ENCODE measurements at places on chromosomes 16 and 17.
A peak's percentile ranks its signal among the peaks of the same experiment; 100 is the strongest.

DNA sequence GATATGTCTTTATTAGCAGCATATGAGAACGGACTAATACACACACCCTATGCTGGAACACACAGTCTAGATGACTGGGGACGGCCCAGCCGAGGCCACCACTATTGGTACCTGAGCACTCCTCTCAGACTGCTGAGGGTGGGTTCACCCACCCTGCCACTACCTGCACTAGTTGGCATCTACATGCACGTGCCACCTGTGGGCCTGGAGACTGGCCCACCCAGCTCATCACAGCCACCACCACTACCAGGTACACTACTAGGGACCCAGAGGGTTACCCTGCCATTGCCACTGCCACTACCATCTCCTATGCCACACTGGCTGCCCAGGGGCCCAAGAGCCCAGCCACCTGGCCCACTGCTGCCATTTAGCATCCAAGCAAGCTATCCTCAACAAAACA is 32.5 kb downstream of the MEAK7 start:
- no peak for DNase-seq

- no peak for DNase-seq
Observed at GRCh38 chr16:56637814-56638750, at the start of gene MT1A. Gene MT1A, plus strand, starts transcription at chr16:56638666. Its CDS starts 73 bp downstream, at chr16:56638739.

DNA sequence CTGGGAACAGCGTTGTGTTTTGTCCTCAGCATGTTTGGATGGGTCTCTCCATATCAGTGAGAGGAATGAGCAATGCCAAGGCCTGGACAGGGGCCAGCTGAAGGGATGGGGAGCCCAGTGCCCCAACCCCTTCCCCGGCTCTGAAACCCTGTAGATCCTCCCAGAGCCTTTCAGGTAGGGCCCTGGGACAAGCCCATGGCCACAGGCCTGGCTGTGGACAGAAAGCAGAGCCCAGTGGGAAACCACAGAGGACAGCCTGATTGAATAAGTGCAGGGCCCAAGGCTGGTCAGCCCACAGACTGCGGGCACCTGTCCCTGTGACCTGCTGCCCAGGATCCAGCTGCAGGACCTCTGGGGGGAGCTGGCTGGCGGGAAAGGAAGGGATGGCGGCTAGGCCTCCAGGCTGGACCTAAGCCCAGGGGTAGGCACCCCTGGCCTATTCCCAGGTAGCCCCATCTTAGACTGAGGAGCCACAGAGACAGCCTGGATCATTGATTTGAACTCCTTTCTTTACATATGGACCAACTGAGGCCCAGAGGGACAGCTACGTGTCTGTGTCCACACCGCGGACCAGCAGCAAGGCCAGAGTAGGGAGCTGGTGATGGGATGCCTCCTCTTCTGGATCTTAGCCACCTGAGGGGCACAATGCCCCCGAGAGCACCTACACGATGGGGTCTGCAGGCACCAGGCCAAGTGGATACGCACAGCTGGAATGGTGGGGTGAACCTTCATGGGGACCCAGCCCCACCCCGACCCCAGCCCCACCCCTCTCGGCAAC is 1.3 kb downstream of the CCDC102A start:
- DNase-seq: no peak

GRCh38 chr17:74671031-74671771 is 41.5 kb downstream of the CD300LF start:
- no peak for DNase-seq

DNA sequence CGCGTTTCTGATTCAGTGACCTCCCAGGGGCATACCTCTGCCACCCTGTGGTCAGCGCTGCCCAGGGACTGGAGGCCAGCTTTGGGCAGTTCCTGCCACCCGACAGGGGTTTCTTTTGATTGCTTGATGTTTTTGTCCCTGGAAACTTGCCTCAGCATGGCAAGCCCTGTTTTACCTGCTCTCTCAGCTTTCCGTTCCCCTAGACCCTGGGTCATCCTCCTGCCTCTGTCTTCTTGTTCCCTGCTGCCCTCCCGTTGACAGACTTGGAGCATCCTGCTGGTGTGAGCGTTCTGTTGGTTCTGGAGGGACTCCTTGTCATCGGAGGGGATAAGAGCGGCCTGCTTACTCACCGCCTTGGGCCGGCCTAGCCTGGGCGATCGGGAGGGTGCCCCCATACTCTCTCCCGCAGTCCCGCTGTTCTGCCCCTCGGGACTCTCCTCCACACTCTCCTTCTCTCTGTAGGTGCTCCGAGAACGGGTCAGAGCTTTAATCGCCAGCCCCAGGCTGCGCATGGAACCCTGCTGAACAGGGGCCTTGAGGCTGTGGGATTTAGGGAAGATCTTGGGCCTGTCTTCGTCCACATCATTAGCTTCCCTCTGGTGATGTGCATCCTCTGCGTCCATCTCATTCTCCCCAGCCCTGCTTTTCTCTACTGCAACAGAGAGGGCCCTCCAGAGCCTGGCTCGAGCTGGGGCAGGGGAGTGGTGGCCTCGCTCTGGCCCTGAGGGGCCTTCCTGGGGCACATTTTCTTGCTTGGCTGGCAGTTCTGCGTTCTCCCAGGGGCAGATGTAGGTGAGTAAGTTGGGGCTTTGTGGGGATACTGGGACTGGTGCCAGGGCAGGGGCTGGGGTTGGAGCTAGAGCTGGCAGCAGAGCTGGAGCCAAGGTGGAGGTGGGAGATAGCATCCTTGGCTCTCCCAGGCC is 13.7 kb downstream of the GPR179 start:
- DNase-seq: no peak

DNA sequence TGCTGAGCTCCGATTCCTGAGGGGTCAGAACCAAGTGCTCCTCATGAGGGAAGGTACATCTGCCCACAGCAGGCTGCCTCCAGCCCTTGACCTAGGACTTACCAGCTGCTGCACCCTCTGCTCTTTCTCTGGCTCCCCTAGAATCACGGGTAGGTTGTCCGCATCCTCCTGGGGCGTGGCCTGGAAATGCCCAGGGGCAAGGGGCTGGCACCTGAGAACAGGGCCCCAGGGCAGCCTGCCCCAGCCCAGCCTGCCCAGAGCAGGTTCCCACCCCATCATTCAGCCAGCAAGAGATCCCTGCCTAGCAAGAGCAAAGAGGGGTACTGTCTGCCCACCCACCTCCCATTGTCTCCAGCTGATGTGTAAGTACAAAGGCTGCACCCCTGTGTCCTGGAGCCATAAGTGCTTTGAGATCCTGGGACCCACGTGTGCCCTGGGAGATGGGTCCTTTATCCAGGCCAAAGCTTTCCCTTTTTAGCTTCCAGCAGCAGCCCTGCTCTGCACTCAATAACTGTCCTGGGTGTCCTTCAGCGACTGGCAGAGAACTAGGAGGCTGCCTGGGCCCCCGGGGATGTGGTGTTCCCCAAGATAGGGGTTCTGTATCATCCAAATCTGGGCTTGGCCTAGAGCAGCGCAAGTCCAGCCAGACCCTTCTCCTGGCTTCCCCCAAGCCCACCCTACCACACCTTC is 5.1 kb downstream of the TSPOAP1 start:
- no peak for DNase-seq

DNA sequence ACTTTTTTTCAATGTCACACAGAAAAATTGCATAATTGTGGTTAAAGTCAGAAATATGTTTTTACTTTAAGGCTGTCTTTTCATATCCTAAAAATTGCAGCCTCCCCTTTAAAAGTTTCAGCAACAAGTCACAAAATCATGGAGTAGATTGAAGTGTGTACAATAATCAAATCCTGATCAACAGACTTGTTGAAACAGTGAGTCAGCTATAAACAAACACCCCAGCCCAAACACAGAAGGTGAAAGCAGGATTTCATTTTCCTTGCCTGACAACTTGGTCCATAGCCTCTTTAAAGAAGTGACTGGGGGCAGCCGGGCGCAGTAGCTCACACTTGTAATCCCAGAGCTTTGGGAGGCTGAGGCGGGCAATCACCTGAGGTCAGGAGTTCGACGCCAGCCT is 59.9 kb downstream of the WNT3 start:
- no peak for DNase-seq

DNA sequence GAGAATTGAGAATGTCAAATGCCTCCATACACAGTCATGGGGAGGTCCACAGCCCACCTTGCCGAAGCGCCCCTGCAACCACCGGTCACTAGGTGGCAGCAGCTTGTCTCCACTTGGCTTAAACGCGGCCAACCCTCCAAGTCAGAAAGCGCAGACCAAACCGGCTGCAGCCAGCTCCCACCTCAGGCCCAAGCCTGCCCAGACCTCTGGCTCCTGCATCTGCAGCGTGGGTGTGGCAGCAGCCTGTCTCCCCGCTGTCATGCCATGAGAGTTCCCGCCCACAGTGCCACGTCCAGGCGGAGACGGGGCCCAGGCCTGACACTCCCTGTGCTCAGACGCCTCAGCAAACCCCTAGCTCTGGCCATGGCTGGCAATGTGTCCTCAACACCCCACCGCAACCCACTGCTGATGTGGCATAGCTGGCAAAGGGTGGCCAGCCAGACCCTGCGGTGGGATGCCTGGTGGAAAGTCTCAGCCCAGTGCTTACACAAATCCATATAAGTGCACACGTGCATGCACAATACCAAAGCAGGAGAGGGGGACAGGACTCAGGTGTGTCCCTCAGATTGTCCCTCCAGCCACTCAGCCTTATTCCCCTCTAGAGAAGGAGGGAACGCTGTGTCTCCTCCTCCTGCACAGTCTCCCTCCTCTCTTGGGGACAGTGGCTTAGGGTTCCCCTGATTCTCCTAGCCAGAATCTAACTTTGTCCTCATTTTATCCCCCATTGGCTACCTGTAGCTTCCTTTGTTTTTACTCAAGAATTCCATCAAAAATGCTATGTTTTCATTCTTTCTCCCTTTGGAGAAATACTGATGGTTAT is 10.9 kb downstream of the COPZ2 start:
- peak; percentile 88 for DNase-seq

DNA sequence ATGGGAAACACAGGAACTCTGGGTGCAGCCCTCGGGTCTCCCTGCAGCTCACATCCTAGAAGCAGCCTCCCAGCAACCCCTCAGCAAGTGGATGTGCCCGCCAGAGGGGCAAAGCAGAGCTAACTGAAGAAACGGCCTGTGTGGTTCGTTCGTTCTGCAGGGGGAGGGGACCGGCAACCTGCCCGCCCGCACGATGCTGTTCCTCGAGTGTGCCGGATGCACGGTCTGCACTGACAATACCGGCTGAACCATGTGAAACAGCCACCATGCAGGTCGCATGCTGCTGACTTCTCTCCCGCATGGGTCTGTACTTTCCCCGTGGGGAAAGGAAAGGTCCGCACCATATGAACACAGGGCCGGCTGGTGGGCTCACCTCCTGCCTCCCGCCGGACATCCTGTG is 25.3 kb upstream of the C16orf95 start:
- no peak for DNase-seq

DNA sequence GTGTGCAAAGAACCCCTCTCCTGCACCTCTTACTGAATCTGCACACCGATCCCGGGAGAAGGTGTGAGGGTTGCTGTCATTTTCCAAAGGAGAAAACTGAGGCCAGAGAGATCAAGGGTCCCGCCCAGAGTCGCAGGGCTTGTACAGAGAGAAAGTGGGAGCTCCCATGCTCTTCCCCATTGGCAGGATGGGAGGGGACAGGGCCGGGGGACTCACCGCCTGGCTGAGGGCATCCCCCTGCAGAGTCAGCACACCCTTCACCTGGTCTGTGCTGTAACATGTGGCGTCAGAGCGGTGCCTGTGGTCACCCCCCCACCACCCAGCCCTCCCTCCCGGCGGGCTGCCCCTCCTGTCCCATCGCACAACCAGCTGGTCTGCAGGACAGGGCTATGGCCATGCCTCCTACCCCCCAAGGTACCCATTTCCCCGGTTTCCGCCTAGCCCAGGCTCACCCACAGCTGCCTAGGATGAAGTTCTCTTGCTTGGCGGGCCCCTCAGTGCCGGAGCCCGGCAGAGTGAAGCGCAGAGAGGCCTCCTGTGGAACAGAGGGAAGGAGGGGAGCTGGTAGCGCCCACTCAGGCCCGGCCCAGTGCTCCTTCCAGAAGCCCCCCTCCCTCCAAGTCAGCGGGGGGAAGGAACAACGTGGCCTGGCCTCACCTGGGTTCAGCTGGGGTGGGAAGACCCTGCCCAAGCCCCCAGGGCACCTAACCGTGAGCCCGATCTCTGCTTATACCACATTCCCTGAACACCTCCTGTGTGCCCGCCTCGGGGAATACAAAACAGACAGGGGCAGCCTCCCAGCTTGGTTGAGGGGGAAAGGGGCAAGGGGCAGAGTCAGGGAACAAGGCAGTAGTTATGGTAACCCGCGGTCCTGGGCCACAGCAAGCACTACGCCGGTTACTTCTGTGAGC is 1.1 kb downstream of the ROGDI start:
- no peak for DNase-seq

- DNase-seq: no peak
Observed at GRCh38 chr17:5121186-5121841, 5.5 kb downstream of the USP6 start.

DNA sequence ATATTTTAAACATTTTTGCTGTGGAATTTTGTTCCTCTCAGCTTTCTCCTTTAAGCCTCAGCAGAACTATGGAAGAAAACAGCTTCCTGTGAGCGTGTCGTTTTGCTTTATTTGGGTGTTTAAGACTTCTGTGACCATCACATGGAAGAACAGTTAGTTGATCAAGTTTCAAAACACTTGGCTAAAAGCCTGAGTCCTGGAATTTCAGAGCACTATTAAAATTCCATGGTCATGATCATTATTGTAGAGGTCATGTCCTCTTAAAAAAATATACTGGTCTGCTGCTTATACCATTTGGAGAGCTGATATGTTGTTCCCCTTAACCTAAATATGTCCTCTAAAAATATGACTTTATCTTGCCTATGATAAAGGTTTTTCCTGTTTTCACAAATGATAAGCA is 12.6 kb upstream of the CDR2 start:
- DNase-seq: no peak

DNA sequence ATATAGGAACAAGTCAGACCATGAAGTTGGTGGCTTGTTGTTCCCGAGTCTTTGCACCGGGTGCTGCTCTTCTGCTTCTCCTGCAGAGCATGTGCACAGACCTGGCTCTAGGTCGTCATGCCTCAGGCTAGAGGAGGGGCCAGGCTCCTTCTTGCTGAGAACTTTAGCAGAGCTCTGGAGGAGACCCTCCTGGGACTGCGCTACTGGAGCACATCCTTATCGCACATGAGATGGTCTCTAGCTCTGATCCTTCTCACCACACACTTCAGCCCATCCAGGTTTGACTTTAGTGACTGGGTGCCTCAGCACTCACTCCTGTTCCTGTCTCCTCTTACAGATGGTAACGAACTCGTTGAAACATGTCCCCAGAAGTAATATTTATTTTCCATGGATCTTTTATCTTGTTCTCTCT is 14.9 kb downstream of the FOXK2 start:
- DNase-seq: no peak

- no peak for DNase-seq
Observed at GRCh38 chr17:19316761-19317358, 45.7 kb downstream of the B9D1 start.

- DNase-seq: peak; percentile 5
Observed at GRCh38 chr17:32998111-32998886, 6.7 kb downstream of the SPACA3 start.
